A549 treated with AZD2906 at 1 μM for 4 hours (cell line): ENCODE measurements at places on chromosomes 6 and 20. TPM values are rescaled to one million over a fixed set of nuclear protein-coding genes. Genes with fewer than 3 reads are reported as not detected.

Gene SLPI
- total RNA-seq, result 10.1 to 16.1 TPM (median 11.6 TPM) in 5 replicates

Gene ZNF311
- total RNA-seq, result 0.08 to 0.24 TPM (median 0.12 TPM) in 5 replicates

Gene ARHGAP40
- 0.05 to 0.09 TPM in 2 of 5 replicates, not detected in the others for total RNA-seq

Gene OR2B6
- total RNA-seq, result 0.10 TPM in 1 of 5 replicates, not detected in the others

Gene ZBTB12
- total RNA-seq, result 2.9 to 4.5 TPM (median 3.8 TPM) in 5 replicates

Gene NMBR
- total RNA-seq, result not detected in 5 replicates

Gene SLA2
- total RNA-seq, result 0.06 to 0.15 TPM (median 0.13 TPM) in 5 replicates

Gene ANKEF1
- total RNA-seq, result 5.1 to 5.9 TPM (median 5.5 TPM) in 5 replicates

Gene CHRNA4
- total RNA-seq, result 0.14 to 0.53 TPM (median 0.38 TPM) in 5 replicates

Gene ACTL10
- not detected in 5 replicates for total RNA-seq

Gene HLA-DQB1
- not detected in 5 replicates for total RNA-seq

Gene GRM1
- total RNA-seq, result 0.01 to 0.03 TPM (median 0.01 TPM) in 5 replicates

Gene NR2E1
- total RNA-seq, result 0.05 TPM in 2 of 5 replicates, not detected in the others

Gene JPH2
- 5.9 to 7.9 TPM (median 7.8 TPM) in 5 replicates for total RNA-seq

Gene AARS2
- total RNA-seq, result 5.6 to 8.2 TPM (median 6.8 TPM) in 5 replicates

Gene GSTA3
- not detected in 5 replicates for total RNA-seq

Gene KCNK17
- not detected in 5 replicates for total RNA-seq

Gene UNC5CL
- 0.34 to 0.78 TPM (median 0.62 TPM) in 5 replicates for total RNA-seq

Gene BEND3
- total RNA-seq, result 2.9 to 3.5 TPM (median 3.1 TPM) in 5 replicates

Gene PRR3
- 15.2 to 17.3 TPM (median 16.5 TPM) in 5 replicates for total RNA-seq

Gene TFAP2D
- not detected in 5 replicates for total RNA-seq

Gene DEFB124
- total RNA-seq, result 0.42 TPM in 1 of 5 replicates, not detected in the others

Gene HLA-DMB
- total RNA-seq, result 1.4 to 2.5 TPM (median 1.7 TPM) in 5 replicates

Gene HTR1B
- 0.12 to 0.22 TPM (median 0.21 TPM) in 5 replicates for total RNA-seq

Gene TRIM31
- total RNA-seq, result 0.58 to 0.82 TPM (median 0.72 TPM) in 5 replicates

Gene CDH26
- total RNA-seq, result 0.05 to 0.20 TPM (median 0.12 TPM) in 4 of 5 replicates, not detected in the other

Gene FILIP1
- total RNA-seq, result 0.17 to 0.48 TPM (median 0.28 TPM) in 5 replicates

Gene DEFB132
- not detected in 5 replicates for total RNA-seq

Gene TCF21
- total RNA-seq, result 0.02 to 0.08 TPM (median 0.05 TPM) in 5 replicates
